Stimulated activated CD8-positive, alpha-beta memory T cell treated with anti-CD3 and anti-CD28 coated beads, Interleukin-15, amount 100 ng/mL, for 24 hours (primary cell): ENCODE measurements at places on chromosomes 3 and 15.

- DNase-seq: no peak
Observed at GRCh38 chr3:8147711-8148110, 353.9 kb upstream of the LMCD1 start.

GRCh38 chr3:136891934-136892855, 30.2 kb downstream of the NCK1 start:
- DNase-seq: no peak

DNA sequence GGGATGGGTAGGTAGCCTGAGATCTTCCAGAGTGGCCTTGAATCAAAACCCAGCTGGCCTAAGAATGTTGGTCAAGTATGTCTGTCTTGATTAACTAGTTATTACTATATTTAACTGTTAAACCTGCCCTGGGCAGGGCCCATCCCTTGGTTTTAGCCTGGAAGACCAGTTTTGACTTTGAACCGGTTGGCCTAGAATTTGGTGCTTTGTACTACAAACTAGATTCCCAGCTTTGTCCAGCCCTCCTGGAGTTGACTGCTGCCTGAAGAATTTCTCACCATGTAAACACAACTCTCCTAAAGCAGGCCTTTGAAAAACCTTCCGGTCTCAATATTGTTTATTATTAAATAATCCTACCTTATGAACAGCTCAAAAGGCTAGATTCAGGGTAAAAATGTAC, 16.0 kb downstream of the C15orf62 start:
- DNase-seq: no peak

DNA sequence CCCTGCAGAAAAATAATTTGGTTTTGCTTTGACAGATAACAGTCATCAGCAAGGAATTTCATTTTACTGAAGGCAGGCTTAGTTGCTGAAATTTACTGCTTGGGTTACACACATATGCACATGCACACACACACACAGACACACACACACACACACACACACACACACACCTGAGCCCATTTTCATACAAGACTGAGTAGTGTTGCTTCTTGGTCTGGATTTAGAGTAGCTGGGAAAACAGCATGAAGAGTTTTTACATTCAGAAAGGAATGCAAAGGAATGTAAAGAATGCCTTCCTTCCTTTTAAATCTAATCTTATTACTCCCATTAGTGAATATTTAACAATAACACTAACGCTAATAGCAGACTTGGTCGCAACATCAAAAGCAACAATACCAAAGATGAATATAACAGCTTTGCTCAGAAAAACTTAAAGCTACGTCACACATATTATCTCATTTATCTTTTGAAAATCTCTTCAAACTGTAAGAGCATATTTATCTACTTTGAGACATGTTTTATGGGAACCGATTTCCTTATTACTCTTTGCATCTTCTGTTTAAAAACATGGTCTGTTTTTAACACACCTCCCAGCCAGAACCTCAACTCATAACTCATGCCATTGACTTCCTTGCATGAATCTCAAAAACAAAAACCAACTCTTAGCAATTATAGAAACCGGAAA, 32.5 kb downstream of the RFTN1 start:
- no peak for DNase-seq

GRCh38 chr15:62666046-62666445, 376.5 kb upstream of the TPM1 start:
- no peak for DNase-seq

DNA sequence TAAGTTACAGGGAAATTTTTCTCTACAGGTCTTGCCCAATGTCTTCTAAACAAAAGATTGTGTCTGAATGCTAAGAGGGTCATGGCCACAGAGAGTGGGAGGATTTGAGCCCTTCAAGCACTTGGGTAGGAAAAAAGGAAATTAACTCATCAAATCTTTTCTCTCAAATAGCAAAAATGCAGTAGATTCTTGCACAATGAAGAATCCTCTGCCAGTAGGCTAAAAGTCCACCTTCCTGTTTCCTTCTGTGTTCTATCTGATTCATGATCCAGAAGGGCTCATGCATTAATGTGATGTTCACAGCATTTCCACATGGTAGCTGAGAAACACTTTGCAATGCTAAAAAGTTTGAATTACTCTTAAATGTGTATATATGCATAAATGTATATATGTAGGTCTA, 177.1 kb downstream of the CD47 start:
- no peak for DNase-seq
